Neural progenitor cell (in vitro differentiated cells): ENCODE measurements at places on chromosomes 1 and 21. TPM values are rescaled to one million over a fixed set of nuclear protein-coding genes. Genes with fewer than 3 reads are reported as not detected.

DNA sequence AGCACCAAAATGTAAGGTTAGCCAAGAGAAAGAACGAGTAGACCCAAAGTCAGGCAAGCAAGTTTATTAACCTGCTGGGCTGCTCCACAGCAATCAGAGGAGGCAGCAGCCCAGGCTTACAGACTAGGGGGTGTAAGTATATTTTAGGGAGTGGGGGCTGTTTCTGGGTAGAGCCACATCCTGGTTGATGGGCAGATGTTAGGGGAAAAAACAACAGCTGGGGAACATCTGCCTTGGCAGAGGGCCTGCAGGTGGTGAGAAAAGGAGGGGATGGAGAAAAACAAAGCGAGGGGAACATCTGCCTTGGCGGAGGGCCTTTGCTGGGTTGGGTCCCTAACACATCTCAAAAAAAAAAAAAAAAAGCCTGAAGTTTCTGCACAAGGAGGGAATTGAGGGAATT lies 9.7 kb upstream of the ZBTB48 start:
- no peak for DNase-seq
- H3K36me3 ChIP-seq, result no peaks in the 10 kb centered on the region
- no peak overlapping the region for H3K4me3 ChIP-seq
- no peak overlapping the region for H3K27ac ChIP-seq
- peaks cover 9% of the 10 kb centered on the region for H3K4me1 ChIP-seq

GRCh38 chr21:36510911-36511310 lies 31.0 kb upstream of the CLDN14 start:
- no peak overlapping the region for H3K4me3 ChIP-seq
- no peak overlapping the region for H3K27ac ChIP-seq
- DNase-seq, result no peak
- no peaks in the 10 kb centered on the region for H3K27me3 ChIP-seq

GRCh38 chr1:39405358-39405757 lies 86.1 kb upstream of the BMP8A start:
- H3K4me3 ChIP-seq, result no peak overlapping the region
- no peak for DNase-seq
- H3K36me3 ChIP-seq, result no peaks in the 10 kb centered on the region
- peaks cover 33% of the 10 kb centered on the region for H3K4me1 ChIP-seq
- H3K27me3 ChIP-seq, result no peaks in the 10 kb centered on the region

DNA sequence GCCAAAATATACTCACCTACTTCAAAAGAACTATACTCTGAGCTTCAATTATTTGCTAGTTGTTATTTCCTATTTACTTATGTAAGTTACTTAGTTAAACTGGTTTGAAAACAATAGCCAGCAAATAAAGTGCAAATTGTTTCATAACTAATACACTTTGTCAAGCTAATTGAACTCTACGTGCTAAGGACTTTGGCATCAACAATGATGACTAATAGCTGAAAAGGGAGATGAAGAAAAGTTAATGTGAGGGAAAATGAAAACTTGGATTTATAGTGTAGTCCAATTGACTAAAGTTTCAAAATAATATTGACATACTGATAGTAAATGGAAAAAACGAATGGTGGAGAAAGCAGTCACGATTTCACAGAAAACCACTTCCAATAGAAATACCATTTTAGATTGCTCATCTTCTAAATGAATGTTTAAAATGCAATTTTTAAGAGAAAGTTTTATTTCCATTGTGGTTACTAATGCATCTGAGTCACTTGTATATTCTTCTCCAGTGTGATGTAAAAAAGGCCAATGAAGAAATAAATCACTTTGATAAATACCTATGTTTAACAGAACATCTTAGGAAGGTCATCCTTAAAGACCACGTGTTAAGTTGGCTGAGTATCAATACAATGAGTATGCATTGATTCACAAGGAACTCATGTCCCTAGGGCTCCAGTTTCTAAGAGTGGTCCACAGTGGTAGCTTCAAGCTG lies 455.2 kb downstream of the LTN1 start:
- H3K4me1 ChIP-seq, result no peaks in the 10 kb centered on the region
- no peak overlapping the region for H3K27ac ChIP-seq
- no peak for DNase-seq

DNA sequence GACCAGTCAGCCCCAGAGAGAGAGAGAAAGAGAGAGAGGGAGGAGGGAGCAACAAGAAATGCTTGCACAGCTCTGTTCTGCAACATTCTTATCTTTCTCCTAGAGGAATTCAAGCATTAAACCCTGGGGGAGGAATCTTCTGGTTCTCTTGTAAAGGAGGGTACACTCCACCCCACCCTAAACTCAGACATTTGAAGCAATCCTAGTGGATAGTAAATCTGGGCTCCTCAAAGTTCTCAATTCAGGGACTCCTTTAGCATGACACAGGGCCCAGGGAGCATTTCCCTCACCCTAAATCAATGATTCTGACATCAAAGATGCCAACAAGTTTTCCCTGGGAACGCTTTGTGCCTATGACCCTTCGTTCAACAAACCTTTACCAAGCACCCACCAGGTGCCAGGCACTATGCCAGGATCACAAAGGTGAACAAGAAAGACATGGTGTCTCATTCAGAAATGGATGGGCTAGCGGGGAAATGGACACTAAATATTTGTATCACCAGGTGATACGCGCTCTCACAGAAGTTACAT lies 11.9 kb upstream of the CAPN2 start:
- no peak for DNase-seq
- no peak overlapping the region for H3K27ac ChIP-seq
- H3K4me1 ChIP-seq, result no peaks in the 10 kb centered on the region
- H3K27me3 ChIP-seq, result no peaks in the 10 kb centered on the region

- no peak overlapping the region for H3K27ac ChIP-seq
- peaks cover 8% of the 10 kb centered on the region for H3K27me3 ChIP-seq
- no peaks in the 10 kb centered on the region for H3K36me3 ChIP-seq
- H3K4me3 ChIP-seq, result no peak overlapping the region
Observed at GRCh38 chr1:90558754-90559378, 158.2 kb downstream of the BARHL2 start.

GRCh38 chr1:111696330-111696729 lies 42.9 kb downstream of the INKA2 start:
- H3K27me3 ChIP-seq, result no peaks in the 10 kb centered on the region
- peaks cover 5% of the 10 kb centered on the region for H3K36me3 ChIP-seq
- H3K27ac ChIP-seq, result no peak overlapping the region
- no peak overlapping the region for H3K4me3 ChIP-seq

DNA sequence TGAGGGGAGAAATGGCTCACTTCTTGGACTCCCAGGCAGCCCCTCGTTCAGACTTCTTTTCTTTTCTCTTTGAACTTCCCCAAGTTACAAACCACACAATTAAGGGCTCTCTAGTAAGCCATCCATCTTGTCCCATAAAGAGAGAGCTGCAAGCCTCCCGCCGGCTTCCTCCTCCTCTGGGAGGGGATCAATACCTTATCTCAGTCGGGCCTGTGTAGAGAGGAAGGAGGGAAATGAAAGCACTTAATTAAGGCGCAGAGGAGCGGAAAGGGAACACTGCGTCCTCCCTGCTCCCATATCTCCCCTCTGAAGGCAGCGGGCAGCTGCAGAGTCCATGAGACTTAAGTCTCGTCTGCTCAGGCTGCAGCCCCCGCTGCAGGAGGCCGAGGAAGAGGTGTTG lies 112.6 kb upstream of the CSF3R start:
- no peak overlapping the region for H3K4me3 ChIP-seq
- peaks cover 24% of the 10 kb centered on the region for H3K27me3 ChIP-seq
- no peak overlapping the region for H3K27ac ChIP-seq
- peaks cover 18% of the 10 kb centered on the region for H3K4me1 ChIP-seq

- no peaks in the 10 kb centered on the region for H3K4me1 ChIP-seq
- no peaks in the 10 kb centered on the region for H3K36me3 ChIP-seq
- no peak overlapping the region for H3K4me3 ChIP-seq
- DNase-seq, result no peak
- H3K27me3 ChIP-seq, result no peaks in the 10 kb centered on the region
Observed at GRCh38 chr1:59484096-59484495, 187.2 kb downstream of the FGGY start.

GRCh38 chr1:117534995-117535467 lies 70.8 kb upstream of the TENT5C start:
- DNase-seq, result peak; percentile 88
- H3K27ac ChIP-seq, result no peak overlapping the region
- no peaks in the 10 kb centered on the region for H3K27me3 ChIP-seq
- H3K36me3 ChIP-seq, result no peaks in the 10 kb centered on the region
- H3K4me3 ChIP-seq, result no peak overlapping the region

- H3K27ac ChIP-seq, result no peak overlapping the region
- no peaks in the 10 kb centered on the region for H3K4me1 ChIP-seq
- peaks cover 54% of the 10 kb centered on the region for H3K27me3 ChIP-seq
- DNase-seq, result peak; percentile 91
- no peaks in the 10 kb centered on the region for H3K36me3 ChIP-seq
- H3K4me3 ChIP-seq, result peak overlapping the region; percentile 47
Observed at GRCh38 chr1:32972814-32973428, 8.3 kb upstream of the RNF19B start.

GRCh38 chr1:247849616-247850015 lies 7.4 kb upstream of the TRIM58 start:
- H3K36me3 ChIP-seq, result no peaks in the 10 kb centered on the region
- H3K4me1 ChIP-seq, result no peaks in the 10 kb centered on the region
- no peak for DNase-seq
- H3K27ac ChIP-seq, result no peak overlapping the region
- no peak overlapping the region for H3K4me3 ChIP-seq
- no peaks in the 10 kb centered on the region for H3K27me3 ChIP-seq

DNA sequence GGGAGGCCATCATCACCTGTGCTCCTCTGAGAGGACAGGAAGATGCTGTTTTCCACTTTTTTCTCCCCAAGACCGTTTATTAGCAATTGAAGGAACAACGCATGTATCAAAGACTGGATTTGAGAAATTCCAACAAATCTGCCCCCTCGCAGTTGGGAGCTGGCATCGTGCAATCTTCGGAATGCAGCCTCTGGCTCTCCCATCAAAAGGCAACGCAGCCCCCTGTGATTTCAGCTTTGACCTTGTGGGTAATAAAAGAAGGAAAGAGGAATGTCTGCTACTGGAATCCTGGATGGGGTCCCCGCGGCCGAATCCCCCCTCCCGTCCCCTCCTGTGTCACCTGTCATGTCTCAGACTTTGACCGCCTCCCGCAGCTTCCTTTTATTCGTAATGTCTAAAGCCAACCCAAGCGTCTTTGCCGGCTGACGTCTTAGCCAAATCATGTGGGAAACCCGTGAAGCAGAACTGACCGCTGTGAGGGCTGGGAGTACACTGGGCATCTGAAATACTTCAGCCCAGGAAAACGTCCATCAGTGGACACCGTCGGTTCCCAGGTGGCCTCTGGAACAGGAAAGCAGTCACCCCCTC lies 101.5 kb downstream of the WDR4 start:
- peak; percentile 39 for DNase-seq
- H3K36me3 ChIP-seq, result peaks cover 4% of the 10 kb centered on the region
- no peak overlapping the region for H3K4me3 ChIP-seq
- no peak overlapping the region for H3K27ac ChIP-seq
- peaks cover 31% of the 10 kb centered on the region for H3K4me1 ChIP-seq
- peaks cover 37% of the 10 kb centered on the region for H3K27me3 ChIP-seq

DNA sequence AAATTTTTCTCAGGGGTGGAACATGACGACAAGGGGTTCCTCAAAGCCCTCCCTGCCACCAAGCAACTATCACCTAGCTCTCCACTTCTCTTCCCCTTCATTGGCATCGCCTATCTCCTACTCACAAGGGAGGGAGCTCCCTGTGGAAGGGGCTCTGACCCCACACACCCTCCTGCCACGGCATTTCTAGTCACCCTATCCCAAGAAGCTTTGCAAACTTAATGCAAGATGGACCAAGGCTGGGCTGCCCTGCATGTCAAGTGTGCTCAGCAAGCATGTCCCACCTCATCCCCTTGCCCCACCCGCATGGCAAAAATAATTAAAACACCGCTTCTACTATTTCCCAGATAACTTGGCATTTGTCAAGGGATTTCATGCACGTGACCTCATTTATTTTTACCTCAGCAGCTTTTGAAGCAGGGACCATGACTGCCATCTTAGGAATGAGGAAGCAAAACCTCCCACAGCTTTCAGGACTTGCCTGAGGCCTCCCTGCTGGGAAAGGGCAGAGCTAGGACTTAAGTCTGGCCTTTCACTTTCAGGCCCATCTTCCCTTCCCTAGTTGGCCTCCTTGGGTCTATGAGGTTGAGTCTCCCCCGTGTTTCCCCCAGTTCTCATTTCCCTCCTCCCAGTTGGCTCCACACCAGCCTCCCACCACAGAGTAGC lies 161.3 kb downstream of the TSEN15 start:
- H3K27ac ChIP-seq, result no peak overlapping the region
- H3K36me3 ChIP-seq, result no peaks in the 10 kb centered on the region
- no peaks in the 10 kb centered on the region for H3K27me3 ChIP-seq
- H3K4me1 ChIP-seq, result peaks cover 7% of the 10 kb centered on the region

DNA sequence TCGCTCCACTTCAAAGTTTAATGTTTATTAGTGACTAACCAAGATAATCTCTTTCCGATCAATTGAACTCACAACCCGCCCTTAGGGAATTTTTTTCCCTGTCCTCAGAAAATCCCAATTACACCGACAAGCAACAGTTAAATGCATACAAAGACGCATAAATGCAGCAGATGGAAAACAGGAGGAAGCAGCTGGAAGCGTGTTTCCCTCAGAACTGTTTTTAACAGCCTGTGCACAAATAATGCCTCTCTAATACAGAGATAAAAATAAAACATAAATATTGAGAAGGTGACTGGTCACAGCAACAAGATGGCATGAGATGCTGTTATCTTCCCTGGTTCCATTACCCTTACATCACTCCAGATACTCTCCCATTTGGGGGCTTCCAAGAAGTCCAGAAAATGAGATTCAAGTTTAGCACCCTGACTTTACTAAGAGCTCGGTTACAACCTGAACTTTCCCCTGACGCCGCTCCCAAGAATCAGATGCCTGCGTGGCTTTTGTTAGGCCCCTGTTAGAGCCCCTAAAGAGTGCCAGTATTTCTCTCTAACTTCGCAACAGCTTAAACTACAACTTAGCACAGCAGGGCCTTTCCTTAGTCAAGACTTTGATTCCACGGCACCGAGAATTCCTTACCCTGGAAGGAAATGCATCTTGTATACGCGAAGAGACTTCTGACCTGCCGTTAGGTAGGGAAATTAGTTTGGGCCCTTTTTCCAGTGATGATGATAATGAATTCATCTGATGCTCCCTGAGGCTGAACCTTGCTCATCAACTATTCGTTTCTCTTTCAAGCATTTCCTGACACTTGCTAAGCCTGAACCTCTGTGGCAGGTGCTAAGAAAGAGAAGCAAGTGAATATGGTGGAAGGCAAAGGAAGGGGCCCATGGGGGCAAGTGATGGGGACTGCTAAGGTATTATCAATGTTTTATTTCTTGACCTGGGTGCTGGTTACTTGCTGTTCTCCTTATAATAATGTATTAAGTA lies 137.7 kb upstream of the SMYD2 start:
- H3K36me3 ChIP-seq, result no peaks in the 10 kb centered on the region
- no peaks in the 10 kb centered on the region for H3K27me3 ChIP-seq
- H3K27ac ChIP-seq, result no peak overlapping the region
- no peak overlapping the region for H3K4me3 ChIP-seq
- peaks cover 14% of the 10 kb centered on the region for H3K4me1 ChIP-seq
- peak; percentile 21 for DNase-seq

GRCh38 chr1:150764617-150765101 lies 919 bp downstream of the CTSS start:
- no peak overlapping the region for H3K4me3 ChIP-seq
- no peak overlapping the region for H3K27ac ChIP-seq
- DNase-seq, result no peak
- H3K4me1 ChIP-seq, result no peaks in the 10 kb centered on the region
- no peaks in the 10 kb centered on the region for H3K36me3 ChIP-seq
- H3K27me3 ChIP-seq, result no peaks in the 10 kb centered on the region

GRCh38 chr1:61352845-61353435 lies 270.6 kb downstream of the NFIA start:
- no peak overlapping the region for H3K4me3 ChIP-seq
- H3K27ac ChIP-seq, result no peak overlapping the region
- H3K4me1 ChIP-seq, result peaks cover 7% of the 10 kb centered on the region
- no peaks in the 10 kb centered on the region for H3K27me3 ChIP-seq
- DNase-seq, result no peak

Gene AGBL4
- total RNA-seq, result 1.5 and 1.7 TPM in 2 replicates

Gene CFAP74
- 0.19 TPM in 1 of 2 replicates, not detected in the other for total RNA-seq

Gene FAM151A
- not detected in 2 replicates for total RNA-seq

Gene LEPROT
- total RNA-seq, result 44.3 and 49.2 TPM in 2 replicates

Gene RNU1-2
- total RNA-seq, result under 0.01 TPM in 2 replicates

Gene WDR64
- not detected in 2 replicates for total RNA-seq

Gene TSTD1
- total RNA-seq, result 29.9 and 59.9 TPM in 2 replicates
